ENCODE measurements at places on chromosomes 2 and 18.

DNA sequence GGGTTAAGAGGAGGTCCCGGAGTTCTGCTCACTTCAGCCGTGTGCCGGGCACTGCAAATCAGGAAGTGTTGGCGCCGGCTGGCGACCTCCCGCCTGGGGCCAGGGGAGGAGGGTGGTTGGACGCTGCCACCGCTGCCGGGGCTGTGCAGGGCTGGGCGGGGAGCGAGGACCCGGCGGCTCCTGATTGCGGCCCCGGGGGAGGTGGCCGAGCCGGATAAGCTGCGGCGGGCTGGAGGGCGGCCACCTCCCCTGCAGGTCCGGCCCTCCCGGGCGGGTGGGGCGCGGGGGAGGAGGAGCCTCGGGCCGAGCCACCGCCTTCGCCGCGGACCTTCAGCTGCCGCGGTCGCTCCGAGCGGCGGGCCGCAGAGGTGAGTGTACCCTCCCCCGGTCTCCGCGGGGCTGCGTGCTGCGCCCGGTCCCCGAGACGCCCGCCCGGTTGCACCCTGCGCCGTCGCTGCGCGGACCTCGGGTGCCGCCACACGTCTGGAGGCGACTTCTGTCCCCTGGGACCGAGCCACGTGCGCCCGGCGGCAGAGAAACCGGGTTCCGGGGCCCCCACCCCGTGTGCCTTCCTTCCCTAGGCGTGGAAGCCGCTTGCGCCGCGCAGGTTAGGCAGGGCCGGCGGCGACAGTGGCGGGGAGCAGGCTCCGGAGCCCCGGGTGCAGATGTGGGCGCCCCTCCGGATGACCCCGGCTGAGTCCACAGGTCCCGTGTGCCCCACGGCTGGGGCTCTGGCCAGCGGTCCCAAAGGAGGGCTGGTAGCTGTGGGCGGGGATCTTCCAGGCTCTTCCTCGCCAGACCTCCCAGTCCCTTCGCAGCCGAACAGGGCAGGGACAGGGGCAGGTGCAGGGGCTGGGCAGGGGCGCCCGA, at the start of gene STEAP3:
Gene STEAP3 (plus strand): TSS at position 314 of the 870 bp plus-strand sequence. CDS start 7,179 bp downstream, outside the sequence.
- no peak for DNase-seq

- DNase-seq = no peak
Observed at GRCh38 chr18:1053331-1054315, 149.0 kb downstream of the ADCYAP1 start.

DNA sequence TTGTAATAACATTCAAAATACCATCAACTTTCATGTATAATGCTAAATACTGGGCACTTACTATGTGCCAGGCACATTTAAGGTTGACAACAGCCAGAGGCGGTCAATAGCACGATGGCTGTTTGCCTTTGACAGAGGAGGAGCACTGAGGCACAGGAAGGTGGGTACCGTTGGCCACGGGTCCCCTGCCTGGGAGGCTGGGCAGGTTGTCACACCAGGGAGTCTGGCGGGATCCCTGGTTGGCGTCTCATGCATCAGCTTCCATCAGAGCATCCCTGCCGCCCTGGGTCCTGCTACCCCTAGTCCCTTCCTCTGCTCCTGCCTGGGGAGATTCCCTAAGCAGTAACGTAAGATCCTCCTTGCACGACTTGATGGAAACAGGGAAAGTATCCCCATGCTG, 19.4 kb downstream of the ALLC start:
- DNase-seq = no peak

GRCh38 chr2:39874236-39874635, 95.2 kb upstream of the THUMPD2 start:
- no peak for DNase-seq

GRCh38 chr2:111222204-111222866, 101.6 kb downstream of the BCL2L11 start:
- DNase-seq = no peak

- DNase-seq = no peak
Observed at GRCh38 chr18:53253789-53254188, 913.8 kb downstream of the DCC start.

- no peak for DNase-seq
Observed at GRCh38 chr18:37482433-37482832, 83.2 kb downstream of the CELF4 start.

DNA sequence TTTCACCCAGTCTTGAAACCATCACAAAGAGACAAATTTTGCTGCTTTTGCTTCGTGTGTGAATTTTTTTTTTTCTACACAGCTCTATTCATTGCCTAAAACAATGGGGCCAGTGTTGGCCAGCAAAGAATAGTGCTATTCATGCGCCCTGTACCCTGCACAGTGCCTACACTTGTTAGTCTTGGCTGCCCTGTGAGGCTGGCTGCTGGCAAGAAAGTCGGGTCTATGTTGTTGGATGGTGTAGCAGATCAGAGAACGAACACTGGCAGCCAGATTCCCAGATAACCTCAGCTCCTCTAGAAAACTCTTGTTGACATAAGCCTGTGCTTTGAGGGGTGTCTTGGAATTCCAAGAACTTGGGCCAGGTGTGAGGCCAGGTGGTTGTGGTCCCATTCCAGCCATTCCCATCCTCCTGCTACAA, 455.7 kb upstream of the TCF4 start:
- DNase-seq = no peak

- no peak for DNase-seq
Observed at GRCh38 chr2:239159476-239159911, 241.3 kb downstream of the HDAC4 start.

DNA sequence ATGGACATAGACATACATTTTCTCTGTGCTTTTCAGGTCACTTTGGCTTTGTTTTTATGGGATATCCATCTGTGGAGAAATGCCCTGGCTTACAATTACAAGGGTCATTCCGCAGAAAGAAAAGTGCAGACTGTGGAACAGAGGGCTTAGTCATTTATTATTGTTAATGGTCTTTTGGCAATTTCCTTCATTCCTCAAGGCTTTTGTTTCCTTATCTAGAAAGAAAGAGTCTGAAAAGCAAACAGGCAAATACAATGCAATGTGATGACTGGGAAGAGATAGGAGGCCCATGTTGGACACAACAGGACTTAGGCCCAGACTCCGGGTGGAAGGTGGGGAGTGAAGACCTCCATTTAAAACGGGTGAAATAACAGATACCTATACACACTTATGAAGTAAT, 129.5 kb upstream of the CAVIN2 start:
- DNase-seq = peak; percentile 28

- DNase-seq = no peak
Observed at GRCh38 chr2:26039603-26040323, 5.9 kb downstream of the RAB10 start.

- DNase-seq = no peak
Observed at GRCh38 chr2:127619877-127620705, 25.9 kb upstream of the GPR17 start.

DNA sequence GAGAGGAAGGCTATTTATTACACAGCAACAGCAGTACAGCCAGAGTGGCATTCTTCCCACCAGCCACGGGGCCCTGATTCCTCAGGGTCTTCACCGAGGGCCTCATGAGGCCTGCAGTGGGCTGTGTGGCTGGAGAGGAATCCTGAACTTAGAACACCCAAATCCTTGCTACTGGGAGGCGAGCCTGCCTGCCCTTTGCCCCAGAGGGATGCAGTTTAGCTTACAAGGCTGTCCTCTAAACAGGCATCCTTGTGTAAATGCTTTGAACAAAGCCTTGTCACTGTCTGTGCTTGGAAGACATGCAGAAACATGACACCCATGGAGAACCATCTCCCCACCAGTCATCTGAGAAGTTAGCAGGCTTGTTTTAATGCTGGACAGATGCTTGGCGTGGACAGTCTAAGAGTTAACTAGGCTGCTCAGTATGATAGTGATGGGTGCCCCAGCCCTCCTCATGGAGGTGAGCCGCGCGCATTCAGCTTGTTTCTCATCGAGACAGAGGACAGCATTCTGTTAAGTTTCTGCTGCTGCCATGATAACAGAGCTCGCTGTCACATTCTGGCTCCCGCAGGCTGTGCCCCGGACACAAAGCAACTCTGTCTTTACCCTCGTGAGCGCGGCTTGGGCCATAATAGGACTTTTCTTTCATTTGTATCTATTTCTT, 42.9 kb downstream of the ADI1 start:
- peak; percentile 36 for DNase-seq

GRCh38 chr18:78913395-78913794, 66.2 kb upstream of the SALL3 start:
- no peak for DNase-seq

DNA sequence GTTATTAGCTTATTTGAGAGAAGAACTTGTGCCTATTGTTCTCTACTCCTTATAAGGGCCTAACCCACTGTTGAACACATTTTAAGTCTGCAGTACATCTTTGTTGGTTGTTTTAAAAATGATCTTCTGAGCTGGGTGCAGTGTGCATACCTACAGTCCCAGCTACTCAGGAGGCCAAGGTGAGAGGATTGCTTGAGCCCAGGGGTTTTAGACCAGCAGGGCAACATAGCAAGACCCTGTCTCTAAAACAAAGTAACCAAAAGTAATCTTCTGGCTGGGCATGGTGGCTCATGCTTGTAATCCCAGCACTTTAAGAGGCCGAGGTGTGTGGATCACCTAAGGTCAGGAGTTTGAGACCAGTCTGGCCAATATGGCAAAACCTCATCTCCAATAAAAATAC, 25.8 kb upstream of the RAB10 start:
- DNase-seq = no peak

GRCh38 chr2:230969659-230970015, 26.3 kb upstream of the SPATA3 start:
- DNase-seq = no peak

- no peak for DNase-seq
Observed at GRCh38 chr18:79523206-79523735, 127.5 kb downstream of the NFATC1 start.

- DNase-seq = no peak
Observed at GRCh38 chr18:10482363-10482984, 28.0 kb downstream of the APCDD1 start.

DNA sequence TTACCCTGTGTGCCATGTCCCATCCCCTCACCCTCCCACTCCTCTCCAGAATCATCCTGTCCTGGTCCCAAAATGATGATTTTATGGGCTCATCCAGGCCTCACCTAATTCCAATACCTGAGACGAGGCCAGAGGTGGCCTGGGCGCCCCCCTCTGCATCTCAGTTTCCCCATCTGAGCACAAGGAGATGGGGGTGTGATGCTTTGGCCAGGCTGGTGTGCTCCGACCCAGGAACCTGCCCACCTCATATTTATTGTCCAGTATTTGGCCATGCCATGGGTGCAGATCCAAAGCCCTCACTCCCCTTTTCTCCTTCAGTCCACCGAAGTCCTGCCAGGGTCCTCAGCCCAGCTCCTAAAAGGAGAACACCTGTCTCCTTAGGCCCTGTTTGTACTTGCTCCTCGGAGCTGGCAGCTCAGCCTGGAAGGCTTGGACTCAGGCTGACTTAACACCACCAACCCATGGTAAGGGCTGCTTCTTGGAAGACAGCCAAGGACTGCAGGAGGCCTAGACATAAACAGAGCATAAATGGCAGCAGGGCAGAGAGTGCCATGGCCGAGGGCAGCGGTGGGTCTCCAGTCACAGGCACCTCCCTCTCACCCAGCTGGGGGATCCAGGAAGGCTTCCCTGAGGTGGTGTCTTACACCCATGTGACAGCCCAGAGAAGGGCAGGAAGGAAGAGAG, 3.6 kb downstream of the TEX51 start:
- DNase-seq = no peak

GRCh38 chr2:107380912-107381311, 445.8 kb upstream of the RGPD4 start:
- no peak for DNase-seq

DNA sequence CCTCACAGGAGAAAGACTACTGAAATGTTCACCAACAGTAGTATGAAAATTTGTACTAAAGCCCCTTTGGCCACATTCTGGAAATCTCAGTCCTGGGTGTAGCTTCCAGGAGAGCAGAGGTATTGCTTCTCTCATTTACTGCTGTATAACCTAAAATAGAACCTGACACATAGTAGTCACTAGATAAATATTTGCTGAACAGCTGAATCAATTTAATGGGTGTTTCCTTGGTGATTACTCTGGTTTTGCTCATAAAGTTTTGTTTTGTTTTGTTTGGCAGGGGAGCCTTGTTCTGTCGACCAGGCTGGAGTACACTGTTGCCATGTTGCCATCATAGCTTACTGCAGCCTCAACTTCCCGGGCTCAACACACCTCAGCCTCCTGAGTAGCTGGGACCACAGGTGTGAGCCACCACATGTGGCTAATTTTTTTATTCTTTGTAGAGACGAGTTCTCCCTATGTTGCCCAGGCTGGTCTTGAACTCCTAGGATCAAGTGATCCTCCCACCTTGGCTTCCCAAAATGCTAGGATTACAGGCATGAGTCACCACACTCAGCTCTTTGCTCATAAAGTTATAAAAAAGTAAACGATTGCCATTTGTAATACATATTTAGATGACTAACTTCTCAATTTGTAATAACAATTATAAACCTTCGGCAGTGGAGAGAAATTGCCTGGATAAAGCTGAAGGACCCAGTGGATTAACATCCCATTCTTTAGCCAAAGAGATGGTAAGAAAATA, 11.5 kb upstream of the PARD3B start:
- no peak for DNase-seq

- DNase-seq = no peak
Observed at GRCh38 chr2:6657855-6658254, 207.9 kb downstream of the CMPK2 start.

DNA sequence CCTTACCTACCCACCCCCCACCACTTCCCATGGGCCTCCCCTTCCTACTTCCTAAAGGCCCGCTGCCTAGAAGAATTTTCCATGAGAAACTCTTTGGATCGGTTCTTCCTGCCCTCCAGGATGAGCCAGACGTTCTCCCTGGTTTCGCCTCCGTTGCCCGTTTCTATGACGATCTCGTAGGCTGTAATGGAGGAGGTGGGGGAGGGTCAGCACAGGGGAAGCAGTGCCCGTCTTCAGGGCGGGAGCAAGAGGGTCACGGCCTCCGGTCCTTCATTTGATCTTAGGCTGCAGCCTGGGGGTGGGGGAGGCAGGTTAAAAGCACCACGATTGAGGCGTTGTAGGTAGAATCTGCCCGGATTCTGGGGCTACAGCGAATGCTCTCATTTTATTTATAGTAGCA, 172.0 kb downstream of the LOXHD1 start:
- DNase-seq = no peak

DNA sequence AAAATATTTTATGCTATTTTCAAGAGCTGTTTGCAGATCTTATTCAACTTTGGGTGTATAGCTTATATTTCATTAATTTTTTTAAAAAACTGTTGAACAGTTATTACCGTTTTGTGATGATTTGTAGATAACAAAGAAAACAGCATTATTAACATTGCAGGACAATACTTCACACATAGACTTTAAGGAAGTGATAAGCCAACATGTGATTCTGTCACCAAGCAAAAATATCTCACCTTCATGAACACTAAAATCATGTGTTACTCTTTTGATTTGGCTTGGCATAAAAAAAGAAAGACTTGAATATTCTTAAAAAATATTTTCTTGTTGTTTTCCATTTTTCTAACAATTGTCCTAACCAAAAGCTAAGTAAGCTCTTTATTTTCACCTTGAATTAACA, 33.0 kb downstream of the SLC35F5 start:
- DNase-seq = no peak
